ENCODE measurements at places on chromosomes 13 and 19.

GRCh38 chr13:73625562-73626339, 508.5 kb downstream of the KLF12 start:
- no peak for DNase-seq

GRCh38 chr19:3008994-3009393, 20.1 kb downstream of the TLE2 start:
- no peak for DNase-seq

DNA sequence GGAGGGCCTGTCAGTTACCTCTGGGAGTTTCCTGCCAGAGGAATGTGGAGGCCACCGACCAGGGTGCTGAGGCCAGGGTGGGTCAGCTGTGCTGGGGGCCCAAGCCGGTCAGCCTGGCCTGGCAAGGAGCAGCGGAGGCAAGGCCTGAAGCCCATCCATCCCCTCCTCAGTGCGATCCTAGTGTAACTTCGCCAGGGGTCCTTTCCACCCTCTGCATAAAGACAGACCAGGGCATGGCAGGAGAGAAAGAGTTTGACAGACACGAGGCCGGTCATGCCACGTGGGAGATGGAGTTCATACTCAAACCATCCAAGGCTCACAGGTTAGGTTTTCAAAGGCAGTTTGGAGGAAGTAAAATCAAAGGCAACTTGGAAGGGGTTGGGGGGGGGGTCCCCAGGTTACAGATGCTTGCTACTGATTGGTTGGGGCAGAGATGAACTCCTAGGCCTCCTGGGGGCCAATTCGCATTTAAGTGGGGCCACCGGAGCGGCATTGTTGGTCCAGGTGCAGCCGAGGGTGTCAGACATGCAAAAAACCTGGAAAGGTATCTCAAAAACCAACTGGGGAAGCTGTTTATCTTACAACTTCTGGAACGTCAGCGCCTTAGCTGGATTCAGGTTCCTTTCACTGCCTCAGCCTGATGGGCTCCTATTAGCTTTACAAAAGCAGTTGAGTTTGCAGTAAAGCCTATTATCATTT, 36.8 kb upstream of the DPRX start:
- DNase-seq: peak; percentile 34

DNA sequence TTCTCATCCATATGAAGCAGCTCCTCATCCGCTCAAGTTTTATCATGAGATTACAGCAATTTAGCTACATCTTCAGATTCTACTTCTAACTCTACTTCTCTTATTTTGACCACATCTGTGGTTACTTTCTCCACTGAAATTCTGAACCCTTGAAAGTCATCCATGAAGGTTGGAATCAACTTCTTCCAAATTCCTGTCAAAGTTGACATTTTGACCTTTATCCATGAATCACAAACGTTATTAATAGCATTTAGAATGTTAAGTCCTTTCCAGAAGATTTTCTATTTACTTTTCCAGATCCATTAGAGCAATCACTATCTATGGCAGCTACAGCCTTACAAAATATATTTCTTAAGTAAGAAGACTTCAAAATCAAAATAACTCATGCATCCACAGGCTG, 421.7 kb upstream of the GPC6 start:
- DNase-seq: no peak

DNA sequence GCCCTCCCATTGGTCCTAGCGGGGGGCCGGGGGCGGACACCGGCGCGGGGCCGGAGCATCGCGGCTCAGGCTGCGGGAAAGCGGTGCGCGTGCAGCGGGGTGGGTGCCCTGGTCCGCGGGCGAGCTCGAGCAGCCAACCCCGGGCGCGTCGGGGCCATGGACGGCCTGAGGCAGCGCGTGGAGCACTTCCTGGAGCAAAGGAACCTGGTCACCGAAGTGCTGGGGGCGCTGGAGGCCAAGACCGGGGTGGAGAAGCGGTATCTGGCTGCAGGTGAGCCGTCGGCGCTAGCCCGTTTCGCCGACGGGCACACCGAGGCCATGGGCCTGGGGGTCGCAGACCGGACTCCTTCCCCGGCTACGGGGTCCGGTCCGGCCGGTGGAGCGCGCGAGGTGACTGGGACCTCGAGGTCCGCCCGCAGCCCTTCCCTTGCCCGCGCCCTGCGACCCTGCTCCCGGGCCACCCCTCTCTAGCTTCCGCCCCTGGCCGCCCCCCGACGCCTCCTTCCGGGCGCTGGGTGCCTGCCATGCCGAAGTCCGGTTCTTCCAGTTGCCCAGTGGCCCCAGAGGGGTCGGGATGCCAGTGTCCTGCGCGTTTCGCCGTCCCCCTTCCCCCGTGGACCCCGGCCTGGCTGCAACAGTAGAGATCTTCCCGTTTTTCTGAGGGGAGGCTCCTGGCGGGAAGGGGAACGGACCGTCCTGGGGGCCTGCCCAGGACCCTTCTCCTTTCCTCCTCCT, at the start of gene REEP6:
REEP6 (plus strand) TSS at position 68 of the 735 bp plus-strand sequence; CDS start at position 157, 89 bp downstream.
- DNase-seq: no peak
